ENCODE measurements at places on chromosomes 6 and 20. TPM values are rescaled to one million over a fixed set of nuclear protein-coding genes. Genes with fewer than 3 reads are reported as not detected.

The CENPB gene
- 93.8 TPM for total RNA-seq

The PRELID3B gene
- total RNA-seq = 50.6 TPM

The TRIM39 gene
- 18.0 TPM for total RNA-seq

The TBXT gene
- not detected for total RNA-seq

The TBX18 gene
- total RNA-seq = 72.0 TPM

The CTCFL gene
- total RNA-seq = under 0.01 TPM

The HRH3 gene
- not detected for total RNA-seq

The RAE1 gene
- 25.1 TPM for total RNA-seq

The KHDC1L gene
- total RNA-seq = not detected

The ATP6V1G2 gene
- total RNA-seq = 1.2 TPM

The REM1 gene
- total RNA-seq = not detected

The PLCB1 gene
- 1.6 TPM for total RNA-seq

The ETV7 gene
- total RNA-seq = not detected

The COL19A1 gene
- 0.11 TPM for total RNA-seq

The RIMS1 gene
- not detected for total RNA-seq

The LY6G6C gene
- total RNA-seq = 0.39 TPM

The KIF6 gene
- total RNA-seq = 0.39 TPM

The MCHR2 gene
- not detected for total RNA-seq

The PNPLA1 gene
- not detected for total RNA-seq

The RBM24 gene
- total RNA-seq = 0.11 TPM

The CDSN gene
- 69.1 TPM for total RNA-seq

The KCNQ2 gene
- total RNA-seq = not detected

The MYL9 gene
- total RNA-seq = 13.9 TPM

The MTO1 gene
- total RNA-seq = 31.0 TPM

The XKR7 gene
- total RNA-seq = under 0.01 TPM

The MRAP2 gene
- total RNA-seq = not detected

The RSPO4 gene
- not detected for total RNA-seq

The IPCEF1 gene
- 0.11 TPM for total RNA-seq

The KHDRBS2 gene
- not detected for total RNA-seq

The PSORS1C2 gene
- total RNA-seq = not detected

The METTL24 gene
- total RNA-seq = not detected

The SMPDL3A gene
- total RNA-seq = 19.6 TPM

The CAP2 gene
- total RNA-seq = 8.4 TPM

The ZNF165 gene
- total RNA-seq = 1.6 TPM

The KCNQ5 gene
- total RNA-seq = 0.43 TPM

The SPO11 gene
- total RNA-seq = not detected

The SIRPB2 gene
- not detected for total RNA-seq

The PARD6B gene
- total RNA-seq = 19.6 TPM

The ANGPT4 gene
- total RNA-seq = under 0.01 TPM

The PRRT1 gene
- 0.79 TPM for total RNA-seq

The GPR63 gene
- total RNA-seq = 2.1 TPM

The LY6G6F gene
- not detected for total RNA-seq

The SYCP2 gene
- 4.2 TPM for total RNA-seq

The SRSF12 gene
- total RNA-seq = 1.2 TPM

The SLC16A10 gene
- not detected for total RNA-seq

Data from placental epithelial cell (primary cell).